ENCODE measurements at places on chromosomes 16 and 17.

DNA sequence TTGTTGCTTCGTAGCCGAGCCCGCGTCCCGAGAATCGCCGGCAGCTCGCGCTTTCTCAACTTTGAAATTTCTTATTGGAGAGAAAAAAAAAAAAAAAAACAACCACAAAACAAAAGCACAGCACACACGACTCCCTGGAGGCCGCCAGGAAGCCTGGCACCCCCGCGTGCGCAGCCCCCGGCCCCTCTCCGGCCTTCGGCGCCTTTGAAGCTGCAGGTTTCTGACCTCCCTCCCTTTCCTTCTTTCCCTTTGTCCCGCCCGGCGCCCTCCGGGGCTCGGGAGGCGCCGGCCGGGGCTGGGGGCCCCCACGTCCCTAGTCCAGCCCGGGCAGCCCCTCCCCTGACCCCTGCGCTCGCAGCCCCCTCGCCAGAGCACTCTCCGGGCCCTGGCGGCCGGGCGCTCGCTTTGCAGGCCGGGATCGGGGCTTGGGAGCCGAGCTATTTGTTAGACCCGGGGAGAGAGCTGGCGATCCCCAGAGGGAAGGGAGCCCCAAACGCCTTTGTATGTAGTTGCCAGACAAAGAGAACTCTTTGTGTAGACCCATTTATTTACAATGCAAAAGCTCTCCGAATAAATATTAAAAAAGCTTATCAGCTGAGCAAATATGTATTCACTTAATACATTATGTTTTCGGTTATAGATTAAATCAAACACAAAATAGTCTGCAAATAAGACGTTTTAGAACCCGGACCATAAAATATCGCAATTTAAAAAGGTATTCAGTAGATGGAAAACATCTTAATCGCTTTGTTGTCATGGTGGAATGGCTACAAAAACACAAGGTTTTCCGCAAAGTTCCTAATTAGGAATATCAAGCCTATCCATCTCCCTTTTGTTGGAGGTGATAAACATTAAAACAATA lies 2.3 kb downstream of the BAHCC1 start:
- DNase-seq = no peak

DNA sequence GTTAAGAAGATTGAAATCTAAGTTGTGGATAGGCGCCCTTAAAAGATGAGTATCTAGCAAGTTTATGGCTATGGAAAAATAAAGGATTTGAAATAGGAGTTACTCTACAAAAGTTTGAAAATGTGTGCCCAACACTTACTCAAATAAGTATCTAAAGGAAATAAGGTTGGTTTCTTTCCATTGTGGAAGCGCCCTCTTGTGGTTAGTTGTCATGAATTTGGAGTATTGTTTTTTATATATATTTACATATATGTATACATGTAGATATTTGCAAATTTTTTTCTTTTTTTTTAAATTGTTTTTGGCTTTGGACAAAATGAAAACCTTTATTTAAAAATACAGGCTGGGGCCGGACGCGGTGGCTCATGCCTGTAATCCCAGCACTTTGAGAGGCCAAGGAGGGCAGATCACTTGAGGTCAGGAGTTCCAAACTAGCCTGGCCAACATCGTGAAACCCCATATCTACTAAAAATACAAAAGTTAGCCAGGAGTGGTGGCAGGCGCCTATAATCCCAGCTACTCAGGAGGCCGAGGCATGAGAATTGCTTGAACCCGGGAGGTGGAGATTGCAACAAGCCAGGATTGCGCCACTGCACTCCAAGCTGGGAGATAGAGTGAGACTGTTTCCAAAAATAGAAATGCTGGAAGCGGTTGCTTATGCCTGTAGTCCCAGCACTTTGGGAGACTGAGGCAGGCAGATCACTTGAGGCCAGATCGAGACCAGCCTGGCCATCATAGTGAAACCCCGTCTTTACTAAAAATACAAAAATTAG lies 24.0 kb upstream of the VPS4A start:
- peak; percentile 46 for DNase-seq

DNA sequence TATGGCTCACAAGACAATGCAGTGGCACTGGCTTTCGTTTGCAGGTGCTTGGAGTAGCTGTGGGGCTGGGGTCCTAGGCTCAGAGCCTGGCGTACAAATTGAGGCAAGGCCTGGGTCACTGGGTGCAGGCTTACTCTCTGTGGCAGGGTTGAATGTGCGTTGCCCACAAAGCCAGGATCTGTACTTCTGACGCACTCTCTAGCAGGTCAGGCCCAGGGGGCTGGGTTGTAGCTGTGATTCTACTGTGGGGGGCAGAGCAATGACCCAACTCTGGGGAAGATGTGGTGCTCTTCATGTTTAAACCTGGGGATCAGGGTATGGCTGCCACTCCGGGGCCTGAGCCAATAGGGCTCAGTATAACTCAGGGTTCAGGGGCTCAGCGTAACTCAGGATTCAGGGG lies 6.4 kb upstream of the PRSS21 start:
- no peak for DNase-seq

DNA sequence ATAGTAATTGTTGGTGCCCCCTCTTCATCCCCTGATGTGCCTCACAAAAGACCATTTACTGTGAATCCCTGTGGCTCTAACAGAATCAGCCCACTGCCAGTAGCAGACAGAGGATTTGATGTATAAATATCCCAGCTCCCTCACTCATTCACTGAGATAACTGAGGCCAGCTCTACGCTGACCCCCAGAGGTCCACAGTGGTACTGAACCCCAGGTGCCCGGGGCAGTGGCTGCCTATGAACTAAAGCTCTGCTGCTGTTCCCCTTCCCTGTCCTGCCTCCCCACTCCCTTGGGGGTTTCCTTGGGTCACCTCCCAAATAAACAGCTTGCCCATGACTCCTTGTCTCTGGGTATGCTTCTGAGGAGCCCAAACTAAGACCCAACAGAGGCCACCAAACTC lies 295.8 kb downstream of the FOXL1 start:
- DNase-seq = peak; percentile 7

GRCh38 chr17:38606646-38607611 lies 1.2 kb upstream of the SRCIN1 start:
- DNase-seq = no peak

- no peak for DNase-seq
Observed at GRCh38 chr16:26647870-26648269, 418.9 kb upstream of the C16orf82 start.

DNA sequence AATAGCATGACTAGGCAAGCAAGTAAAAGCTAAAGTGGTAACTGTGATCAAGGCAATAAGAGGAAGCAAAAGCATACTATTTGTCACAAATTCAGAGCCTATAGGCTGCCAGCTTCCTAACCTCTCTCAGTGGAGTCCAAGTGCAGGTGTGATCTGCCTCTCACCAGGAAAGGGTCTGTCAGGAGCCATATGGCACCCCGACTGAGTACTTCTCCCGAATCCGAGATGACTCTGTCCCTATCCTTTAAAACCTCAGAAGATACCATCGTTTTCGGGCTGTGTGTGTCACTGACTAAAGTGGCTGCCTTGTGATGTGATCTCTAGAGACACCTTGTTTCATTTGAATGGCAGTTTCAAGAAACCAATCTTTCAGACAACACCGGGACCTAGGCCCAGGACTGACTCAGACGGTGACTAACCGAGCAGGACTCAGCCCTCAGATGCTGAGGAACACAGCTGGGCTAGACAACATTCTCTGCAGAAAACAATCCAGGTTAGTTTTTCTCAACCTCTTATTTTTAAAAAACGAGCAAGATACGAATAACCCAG lies 63.6 kb downstream of the SMG6 start:
- DNase-seq = peak; percentile 28

DNA sequence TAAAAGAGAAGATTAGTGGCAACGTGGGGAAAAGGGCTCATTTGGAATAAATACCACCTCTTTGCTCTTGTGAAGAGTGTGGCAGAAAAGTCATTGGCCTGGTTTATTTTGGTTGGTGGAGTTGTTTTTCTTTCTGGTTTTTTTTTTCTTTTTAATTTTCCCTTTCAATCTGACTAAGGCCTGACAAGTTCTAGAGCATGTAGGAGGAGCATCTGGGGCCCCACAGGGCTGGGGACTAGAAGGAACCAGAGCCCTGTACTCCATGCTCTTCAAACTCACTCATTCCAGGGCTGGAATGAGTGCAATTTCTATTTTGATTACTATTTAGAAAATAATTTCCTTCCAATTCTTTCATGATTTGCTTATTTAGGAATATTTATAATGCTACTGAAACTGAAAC lies 13.3 kb downstream of the IRX5 start:
- no peak for DNase-seq

DNA sequence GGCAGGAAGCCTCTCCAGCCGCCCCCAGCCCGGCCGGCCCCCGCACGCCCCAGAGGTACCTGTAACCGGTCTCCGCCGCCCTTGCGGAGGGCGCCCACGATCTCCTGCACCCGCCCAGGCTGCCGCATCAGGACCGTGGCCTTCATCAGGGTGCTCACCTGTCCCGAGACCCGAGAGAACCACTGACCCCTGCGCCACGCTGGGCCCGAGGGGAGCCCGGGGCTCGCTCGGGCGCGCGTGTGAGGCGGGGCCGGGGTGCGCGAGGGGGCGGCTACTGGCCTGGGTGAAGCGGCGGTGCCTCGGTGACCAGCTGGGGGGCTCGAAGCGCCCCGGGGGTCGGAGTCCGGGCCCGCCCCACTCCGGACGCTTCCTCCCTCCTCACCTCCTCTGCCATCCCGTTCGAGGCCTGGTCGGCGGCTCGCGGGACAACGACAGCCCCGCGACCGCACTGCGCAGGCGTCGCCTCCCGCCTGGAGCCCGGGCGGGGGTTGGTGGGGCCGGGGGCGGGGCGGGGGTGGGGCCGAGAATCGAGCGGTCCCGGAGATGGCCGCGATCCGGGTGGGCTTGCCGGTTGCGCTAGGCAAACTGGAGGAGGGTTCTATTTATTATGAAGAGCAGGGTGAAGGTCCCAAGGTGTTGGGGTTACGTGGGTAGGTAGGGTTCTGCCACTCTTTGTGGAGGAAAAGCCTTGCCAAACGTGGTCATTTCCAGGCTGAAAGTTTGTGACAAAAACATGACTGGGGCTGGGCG lies at the start of gene NT5C3B:
Gene NT5C3B (minus strand): TSS at position 433 of the 750 bp plus-strand sequence. CDS start 39 bp downstream, at position 394.
- peak; percentile 41 for DNase-seq

DNA sequence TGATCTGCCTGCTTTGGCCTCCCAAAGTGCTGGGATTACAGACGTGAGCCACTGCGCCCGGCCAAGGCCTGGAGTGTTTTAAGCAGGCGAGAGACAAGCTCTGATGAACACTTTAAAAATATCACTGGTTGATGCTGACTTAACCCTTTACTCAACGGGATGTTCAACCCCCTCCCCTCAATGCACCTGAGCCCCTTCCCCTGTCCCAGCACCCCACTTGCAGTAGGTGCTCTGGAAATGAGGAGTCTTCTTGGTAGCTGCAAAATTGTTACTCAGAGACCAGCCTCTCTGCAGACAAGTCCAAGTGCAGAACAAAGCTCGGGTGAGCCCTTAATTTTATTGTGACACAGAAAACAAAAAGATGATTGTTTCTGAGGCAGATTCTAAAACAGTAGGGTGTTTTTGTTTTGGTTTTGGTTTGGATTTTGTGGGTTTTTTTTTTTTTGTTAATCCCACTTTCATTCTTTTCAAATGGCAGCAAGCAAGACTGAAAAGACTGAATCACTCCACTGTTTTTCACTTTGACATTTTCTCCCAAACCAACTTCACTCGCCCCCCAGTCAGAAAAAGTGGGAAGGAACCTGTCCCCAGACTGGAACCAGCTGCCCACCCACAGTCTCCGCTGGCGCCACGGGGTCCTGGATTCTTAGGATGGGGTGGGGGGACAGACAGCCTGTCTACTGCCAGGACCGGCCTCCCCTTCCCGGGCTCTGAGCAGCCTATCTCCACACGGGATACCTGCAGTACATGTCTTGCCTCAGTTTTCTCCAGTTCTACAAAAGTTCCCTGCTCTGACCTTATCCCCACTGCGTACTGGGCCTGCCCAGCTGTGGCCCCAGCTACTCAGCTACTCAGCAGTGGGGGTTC lies 5.2 kb upstream of the PLLP start:
- DNase-seq = no peak

DNA sequence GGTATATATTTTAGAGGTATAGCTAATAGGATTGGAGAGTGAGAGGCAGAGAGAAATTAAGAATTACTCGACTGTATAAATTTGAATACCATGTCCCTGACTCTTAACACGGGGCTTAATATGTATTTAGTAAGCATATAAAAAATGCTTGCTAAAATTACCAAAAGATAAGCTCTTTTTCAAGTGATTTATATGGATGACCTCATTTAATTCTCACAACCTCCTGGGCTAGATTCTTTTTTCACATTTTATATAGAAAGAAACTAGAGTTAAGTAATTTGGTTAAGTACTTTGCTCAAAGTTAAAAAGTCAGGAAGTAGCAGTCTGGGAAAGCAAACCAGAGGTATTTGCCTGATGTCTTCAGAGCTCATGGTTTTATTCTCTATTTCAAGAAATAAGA lies 963.5 kb upstream of the SOX9 start:
- DNase-seq = no peak

- DNase-seq = no peak
Observed at GRCh38 chr17:42068979-42069378, 18.6 kb upstream of the C17orf113 start.

GRCh38 chr17:61058066-61058465 lies 341.6 kb upstream of the TBX2 start:
- DNase-seq = no peak

GRCh38 chr16:55282441-55282840 lies 41.6 kb upstream of the IRX6 start:
- no peak for DNase-seq

GRCh38 chr16:11050944-11051343 lies 106.6 kb downstream of the CLEC16A start:
- no peak for DNase-seq

DNA sequence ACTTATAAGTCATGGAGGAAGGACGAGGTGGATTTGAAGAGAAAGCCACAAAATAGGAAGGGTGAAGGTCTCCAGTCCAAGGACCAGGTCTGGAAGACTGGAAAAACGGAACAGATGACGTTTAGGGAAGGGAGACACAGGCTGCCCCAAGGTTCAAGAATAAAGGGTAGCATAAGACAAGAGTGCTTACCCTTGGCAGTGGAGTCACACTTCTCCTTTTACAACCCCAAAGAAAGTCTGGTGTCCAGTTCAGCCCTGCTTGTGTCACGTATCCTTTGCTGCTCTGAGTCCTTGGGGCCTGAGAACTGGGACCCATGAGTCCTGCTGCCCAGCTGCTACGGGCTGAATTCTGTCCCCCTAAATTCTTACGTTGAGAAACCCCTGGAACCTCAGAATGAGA lies 13.0 kb upstream of the GGA2 start:
- DNase-seq = no peak

DNA sequence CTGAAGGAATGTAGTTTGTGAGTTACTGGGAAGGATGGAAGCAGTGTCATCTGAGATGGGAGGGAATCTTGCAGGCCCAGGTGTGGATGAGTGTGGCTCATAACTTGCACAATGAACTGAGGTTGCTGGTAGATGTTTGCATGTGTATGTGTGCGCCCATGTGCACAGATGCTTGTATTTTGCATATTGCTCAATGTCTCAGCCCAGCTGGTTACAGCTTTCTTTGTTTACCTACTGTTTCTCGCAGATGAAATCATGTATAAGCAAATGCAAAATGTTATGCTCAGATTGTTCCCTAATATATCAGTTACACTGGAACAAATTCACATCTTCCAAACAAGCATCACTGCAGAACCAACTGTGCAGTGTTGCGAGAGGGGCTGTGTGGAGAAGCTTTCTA lies 452.2 kb upstream of the EEF2KMT start:
- DNase-seq = no peak
